ENCODE measurements at places on chromosomes 2 and 18.

- DNase-seq: peak; percentile 53
Observed at GRCh38 chr2:160612266-160612856, 118.8 kb upstream of the RBMS1 start.

DNA sequence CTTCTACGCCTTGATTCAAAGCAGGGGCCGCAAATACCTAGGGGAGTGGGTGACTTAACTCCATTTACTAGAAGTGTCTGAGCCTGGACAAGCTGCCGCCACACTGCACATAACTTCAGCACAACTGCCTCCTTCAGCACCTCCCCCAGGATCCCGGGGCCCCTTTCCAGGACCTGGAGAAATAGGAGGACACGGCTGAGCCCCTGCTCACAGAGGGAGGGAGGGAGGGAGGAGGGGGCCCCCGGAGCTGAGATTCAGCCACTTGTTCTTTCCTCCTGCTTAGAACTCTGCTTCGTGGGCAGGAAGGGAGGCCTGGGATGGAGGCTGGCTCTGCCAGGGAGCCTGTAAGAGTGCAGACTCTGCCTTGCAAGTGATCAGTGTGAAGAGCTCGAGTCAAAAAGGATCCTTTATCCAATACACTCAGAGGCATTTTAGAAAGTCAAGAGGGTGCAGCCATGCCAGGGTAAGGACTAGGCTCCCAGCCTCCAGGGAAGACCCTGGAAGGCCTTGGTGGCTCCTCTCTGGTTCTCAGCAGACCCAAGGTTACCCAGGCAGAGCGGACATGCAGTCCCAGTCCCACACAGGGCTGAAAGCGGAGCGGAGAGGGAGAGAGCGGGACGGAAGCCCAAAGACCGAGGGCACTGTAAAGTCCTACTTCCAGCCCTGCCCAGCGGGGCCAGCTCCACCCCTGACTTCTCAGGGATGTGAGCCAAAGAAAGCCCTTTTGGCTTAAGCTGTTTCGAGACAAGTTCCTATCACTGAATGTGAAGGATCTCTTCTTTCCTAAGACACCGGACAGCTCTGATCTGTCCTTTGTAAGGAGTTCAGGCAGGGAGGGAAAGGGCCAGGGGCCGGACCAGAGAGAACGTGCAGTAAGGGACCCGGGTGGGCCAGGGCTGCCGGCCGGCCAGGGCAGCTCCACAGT lies 8.6 kb upstream of the ARMC9 start:
- no peak for DNase-seq

- no peak for DNase-seq
Observed at GRCh38 chr2:67412424-67412823, 15.3 kb downstream of the ETAA1 start.

GRCh38 chr2:86371527-86371926 lies 34.1 kb upstream of the REEP1 start:
- DNase-seq: no peak

DNA sequence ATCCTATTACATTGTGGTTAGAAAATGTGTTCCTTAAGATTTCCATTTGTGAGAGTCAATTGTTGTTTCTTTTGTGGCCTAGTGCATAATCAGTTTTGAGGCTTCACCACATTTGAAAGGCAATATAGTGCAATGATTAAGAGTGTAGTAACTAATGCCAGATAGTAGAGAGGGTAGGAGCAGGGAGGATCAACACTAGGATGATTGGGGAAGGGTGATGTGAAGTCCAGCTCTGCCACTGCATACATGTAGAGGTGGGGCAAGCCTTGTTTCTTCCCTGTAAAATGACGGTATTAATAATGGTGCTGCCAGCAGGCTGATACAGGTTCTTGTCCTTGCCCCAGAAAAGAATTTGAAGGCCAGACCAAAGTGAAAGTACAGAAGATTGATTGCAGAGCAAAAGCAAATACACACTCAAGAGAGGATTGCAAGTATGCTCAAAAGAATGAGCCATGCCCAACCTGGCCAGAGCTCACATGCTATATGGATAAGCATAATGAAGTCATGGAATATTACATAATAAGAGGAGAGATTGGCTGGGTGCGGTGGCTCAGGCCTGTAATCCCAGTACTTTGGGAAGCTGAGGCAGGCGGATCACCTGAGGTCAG lies 8.0 kb downstream of the SP100 start:
- no peak for DNase-seq

DNA sequence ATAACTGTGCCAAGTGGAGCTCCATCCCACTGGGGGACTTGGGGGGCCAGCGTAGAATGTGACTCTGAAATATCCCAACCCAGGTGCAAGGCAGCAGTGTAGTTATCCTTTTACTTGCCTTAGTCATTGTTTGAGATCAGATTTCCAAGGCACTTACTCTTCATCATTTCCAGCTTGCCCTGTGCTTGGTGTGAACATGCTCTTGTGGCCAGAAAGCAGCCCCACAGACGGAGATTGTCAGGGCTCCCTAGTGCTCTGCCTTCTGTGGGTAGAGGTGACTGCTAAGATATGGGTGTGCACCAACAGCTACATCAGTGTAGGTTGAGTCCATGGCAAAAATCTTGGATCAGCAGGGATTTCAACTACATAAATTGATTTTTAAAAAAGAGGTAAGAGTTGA lies 2010.0 kb upstream of the PIK3C3 start:
- no peak for DNase-seq

DNA sequence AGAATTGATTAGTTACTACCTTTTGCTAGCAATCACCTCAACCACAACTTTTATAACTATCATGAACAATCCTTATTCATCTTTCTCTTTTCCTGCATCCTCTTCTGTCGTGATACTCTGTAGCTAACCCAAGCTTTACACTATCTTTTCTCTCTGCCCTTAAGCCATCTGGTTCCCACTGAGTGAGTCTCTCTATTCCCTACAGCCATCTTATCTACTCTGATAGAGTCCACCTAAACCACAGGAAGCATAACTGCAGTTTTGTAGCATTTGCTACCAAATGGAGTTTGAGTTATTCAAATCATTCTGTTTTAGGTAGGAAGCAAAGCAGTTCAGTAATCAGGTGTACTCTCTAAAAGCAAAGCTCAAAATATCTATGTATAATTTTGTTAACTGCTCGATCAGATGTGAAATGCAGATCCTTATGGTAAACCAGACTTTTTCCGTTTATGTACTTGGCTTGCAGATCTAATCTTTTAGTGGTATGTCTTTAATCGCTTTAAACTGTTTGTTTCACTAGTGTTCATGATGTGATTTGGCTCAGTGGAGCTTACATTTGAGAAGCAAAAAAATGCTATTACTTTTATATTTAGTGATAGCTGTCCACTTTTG lies 91.0 kb downstream of the CSRNP3 start:
- no peak for DNase-seq

GRCh38 chr2:234694244-234695013 lies 197.5 kb upstream of the ARL4C start:
- peak; percentile 57 for DNase-seq

GRCh38 chr2:230627806-230628724 lies 84.6 kb upstream of the CAB39 start:
- DNase-seq: peak; percentile 28

- no peak for DNase-seq
Observed at GRCh38 chr2:142602418-142602989, 275.0 kb upstream of the KYNU start.

DNA sequence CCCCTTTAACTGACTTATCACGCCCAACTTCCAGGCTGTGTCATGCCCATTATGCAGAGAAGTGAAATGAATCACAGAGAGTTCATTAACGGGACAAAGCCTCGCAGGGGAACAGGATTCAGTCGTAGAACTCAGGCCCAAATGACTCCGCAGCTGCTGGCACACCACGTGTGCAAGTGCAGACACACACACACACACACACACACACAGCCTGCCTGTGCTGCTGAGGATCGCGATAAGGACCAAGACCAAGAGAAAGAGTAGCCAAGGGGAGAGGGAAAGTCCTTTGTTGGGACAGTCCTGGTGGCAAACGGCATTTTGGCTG lies 90.0 kb upstream of the TAF1B start:
- DNase-seq: peak; percentile 87

DNA sequence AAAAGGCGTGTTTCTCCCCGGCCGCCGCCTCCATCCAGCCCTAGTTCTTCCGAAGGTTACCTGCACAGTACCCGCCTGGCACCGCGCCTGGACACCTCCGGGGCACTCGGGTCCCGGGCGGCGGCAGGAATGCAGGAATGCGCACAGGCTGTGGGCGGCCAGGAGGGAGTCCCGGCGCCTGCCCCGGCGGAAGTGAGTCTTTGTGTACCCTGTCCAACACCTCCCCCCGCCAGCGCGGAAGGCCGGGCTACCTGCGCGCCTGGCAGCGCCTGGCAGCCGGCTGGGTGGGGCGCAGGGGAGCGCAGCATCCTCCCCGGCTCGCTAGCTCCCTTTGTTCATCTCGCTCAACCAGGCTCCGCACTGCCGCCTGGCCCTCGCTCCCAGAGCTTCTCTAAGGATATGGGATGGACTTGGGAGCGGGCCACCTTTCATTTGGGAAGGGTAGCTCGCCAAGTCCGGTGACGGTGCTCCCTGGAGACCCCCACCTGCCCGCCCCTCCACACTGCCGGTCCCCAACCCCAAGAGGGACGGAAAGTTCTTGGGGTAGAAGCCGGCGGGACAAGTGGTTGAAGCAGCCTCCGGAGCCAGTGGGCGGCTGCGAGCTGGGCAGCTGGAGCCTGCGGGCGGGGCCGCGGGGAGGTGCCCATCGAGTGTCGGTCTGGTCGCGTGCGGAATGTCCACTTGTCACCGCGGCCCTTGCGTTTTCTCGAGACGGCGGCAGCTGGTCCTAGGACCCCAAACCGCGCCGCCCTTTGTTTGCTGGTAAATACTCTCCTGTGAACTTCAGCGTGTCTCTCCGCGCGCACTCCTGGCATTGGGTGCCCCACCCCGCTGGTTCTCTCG lies 1.2 kb upstream of the ST6GAL2 start:
- DNase-seq: no peak

DNA sequence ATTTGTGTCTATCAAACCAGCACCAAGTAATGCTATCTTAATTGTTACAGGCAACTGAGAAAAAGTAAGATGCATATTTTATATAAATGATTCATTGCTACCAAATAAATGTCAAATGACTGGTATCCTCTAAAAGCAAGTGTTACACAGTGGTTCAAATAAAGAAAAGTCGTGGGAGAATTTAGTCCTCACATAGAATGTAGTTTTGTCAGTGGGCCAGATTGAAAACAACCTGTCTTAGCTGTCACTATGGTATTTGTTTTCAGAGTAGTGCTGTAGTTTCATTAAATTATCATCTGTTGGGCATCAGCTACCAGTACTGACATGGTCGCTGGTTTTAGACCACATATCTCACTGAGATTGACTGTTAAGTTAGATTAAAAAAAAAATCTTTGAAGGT lies 10.2 kb upstream of the EIF2AK3 start:
- no peak for DNase-seq

- DNase-seq: no peak
Observed at GRCh38 chr2:96145848-96146152, 560 bp upstream of the DUSP2 start.

- no peak for DNase-seq
Observed at GRCh38 chr2:162063899-162064298, 10.1 kb downstream of the DPP4 start.

- no peak for DNase-seq
Observed at GRCh38 chr2:46135228-46135855, 161.9 kb upstream of the EPAS1 start.

GRCh38 chr2:158213773-158214172 lies 112.1 kb downstream of the UPP2 start:
- DNase-seq: no peak

DNA sequence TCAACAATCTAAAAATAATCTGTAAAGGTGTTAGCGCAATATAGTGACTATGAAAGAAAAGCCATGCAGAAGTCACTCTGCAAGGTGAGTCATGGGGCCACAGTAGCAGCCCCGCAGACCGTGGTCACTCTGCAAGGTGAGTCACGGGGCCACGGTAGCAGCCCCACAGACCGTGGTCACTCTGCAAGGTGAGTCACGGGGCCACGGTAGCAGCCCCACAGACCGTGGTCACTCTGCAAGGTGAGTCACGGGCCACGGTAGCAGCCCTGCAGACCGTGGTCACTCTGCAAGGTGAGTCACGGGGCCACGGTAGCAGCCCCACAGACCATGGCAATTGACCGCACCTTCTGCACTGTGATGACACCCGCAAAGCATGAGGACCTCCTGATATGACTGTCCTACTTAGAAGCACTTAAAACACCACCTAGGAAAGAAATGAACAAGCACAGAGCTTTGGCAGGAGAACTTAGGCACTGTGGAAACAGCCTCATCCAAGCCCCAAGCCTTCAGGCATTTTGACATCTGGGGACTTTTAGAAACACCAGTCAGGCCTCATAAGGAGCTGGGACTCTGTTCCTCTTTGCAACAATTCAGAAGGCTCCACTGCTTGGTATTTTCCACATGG lies 70.1 kb downstream of the LDLRAD4 start:
- no peak for DNase-seq

- no peak for DNase-seq
Observed at GRCh38 chr2:173388795-173389194, 34.1 kb downstream of the CDCA7 start.

DNA sequence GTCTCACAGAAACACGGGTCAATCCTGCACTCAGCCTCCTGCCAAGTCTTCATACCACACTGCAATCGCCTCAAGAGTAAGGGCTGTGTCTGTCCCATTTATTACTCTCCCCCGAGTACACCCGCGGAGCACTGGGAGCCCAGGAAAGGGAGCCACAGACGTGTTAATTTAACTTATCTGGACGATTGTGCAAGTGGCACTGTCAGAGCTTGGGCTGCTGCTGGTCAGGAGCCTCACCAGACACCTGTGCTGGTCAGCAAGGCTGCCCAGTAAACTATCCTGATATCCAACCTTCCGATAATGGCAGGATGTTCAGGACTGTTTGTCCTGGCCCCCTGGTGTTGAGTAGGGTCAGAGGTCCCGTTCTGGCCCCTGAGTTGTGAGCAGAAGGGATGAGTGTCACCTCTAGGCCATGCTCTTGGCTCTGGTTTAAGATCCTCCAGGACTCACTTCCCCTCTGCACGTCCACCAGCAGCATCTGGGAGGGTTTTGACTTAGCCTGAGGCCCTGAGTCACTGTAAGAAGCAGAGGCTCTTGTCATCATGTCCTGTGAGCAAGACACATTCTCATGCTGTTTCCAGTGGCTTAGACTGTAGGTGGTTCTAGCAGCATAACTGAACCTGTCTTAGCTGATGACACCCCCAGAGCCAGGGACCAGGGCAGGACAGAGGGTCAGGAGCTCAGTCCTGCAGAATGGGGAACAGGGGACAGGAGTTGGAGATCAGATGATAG lies 82.5 kb upstream of the ARL4C start:
- DNase-seq: peak; percentile 37

- DNase-seq: no peak
Observed at GRCh38 chr2:216416571-216417307, 4.5 kb downstream of the SMARCAL1 start.

DNA sequence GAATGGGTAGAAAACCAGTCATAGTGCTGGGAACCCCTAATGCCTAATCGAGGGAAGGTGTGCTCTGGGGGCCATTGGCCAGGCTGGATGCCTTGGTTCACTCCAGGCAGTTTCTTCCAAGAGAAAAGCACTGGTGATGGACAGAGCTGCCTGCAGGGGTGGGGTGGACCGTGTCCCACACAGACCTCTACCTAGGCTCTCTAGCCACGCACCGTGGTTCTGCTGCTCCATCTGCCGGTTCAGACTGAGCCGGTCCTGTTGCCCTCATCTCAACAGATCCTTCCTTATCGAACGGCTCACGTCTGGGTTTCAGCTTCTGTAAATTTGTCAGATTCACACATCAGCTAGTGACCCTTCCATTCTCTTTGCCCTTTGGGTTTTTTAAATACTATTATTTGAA lies 46.4 kb downstream of the RALB start:
- DNase-seq: no peak

- DNase-seq: no peak
Observed at GRCh38 chr2:207194028-207194427, 28.3 kb upstream of the KLF7 start.

GRCh38 chr2:28425464-28425835 lies 32.8 kb downstream of the FOSL2 start:
- no peak for DNase-seq

GRCh38 chr2:164145093-164145987 lies 409.5 kb upstream of the FIGN start:
- DNase-seq: peak; percentile 10

Data from GM04504 (cell line).